ENCODE measurements at places on chromosomes 2 and 18.
A peak's percentile ranks its signal among the peaks of the same experiment; 100 is the strongest.

GRCh38 chr2:37457401-37457901 is 113.0 kb downstream of the QPCT start:
- DNase-seq, result no peak

GRCh38 chr2:65437392-65438135 is 5.2 kb upstream of the SPRED2 start:
- no peak for DNase-seq

DNA sequence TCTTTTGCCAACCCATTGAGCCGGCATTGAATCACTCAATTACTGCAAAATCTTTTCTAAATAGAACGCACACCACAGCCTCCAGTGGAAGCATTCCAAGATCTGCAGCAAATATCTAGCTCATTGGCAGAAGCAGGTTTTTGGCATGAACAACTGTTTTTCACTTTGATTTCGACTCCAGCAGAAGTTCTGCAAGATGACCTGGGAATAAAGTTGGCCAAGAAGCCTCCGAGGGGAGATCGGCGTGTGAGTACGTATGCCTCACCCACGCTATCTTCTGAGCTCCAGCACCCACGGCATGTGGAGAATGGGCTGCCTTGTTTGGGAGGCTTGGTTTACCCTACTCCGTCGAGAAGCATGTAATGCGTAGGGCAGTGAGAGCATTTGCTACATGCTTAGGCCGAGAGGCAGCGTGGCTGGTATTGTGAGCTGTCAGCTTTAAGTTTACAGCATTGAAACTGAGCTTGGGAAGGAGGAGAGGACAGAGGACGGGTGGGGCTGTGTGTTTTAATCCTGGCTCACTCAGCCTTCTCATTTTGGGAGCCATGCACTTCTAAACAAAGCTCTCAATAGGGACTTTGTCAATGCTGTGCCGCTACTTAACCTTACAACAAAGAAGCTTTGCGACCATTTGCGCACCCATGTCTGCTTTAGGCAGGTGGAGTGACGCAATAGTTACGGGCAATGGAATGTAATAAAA is 10.5 kb downstream of the PCARE start:
- DNase-seq, result no peak

DNA sequence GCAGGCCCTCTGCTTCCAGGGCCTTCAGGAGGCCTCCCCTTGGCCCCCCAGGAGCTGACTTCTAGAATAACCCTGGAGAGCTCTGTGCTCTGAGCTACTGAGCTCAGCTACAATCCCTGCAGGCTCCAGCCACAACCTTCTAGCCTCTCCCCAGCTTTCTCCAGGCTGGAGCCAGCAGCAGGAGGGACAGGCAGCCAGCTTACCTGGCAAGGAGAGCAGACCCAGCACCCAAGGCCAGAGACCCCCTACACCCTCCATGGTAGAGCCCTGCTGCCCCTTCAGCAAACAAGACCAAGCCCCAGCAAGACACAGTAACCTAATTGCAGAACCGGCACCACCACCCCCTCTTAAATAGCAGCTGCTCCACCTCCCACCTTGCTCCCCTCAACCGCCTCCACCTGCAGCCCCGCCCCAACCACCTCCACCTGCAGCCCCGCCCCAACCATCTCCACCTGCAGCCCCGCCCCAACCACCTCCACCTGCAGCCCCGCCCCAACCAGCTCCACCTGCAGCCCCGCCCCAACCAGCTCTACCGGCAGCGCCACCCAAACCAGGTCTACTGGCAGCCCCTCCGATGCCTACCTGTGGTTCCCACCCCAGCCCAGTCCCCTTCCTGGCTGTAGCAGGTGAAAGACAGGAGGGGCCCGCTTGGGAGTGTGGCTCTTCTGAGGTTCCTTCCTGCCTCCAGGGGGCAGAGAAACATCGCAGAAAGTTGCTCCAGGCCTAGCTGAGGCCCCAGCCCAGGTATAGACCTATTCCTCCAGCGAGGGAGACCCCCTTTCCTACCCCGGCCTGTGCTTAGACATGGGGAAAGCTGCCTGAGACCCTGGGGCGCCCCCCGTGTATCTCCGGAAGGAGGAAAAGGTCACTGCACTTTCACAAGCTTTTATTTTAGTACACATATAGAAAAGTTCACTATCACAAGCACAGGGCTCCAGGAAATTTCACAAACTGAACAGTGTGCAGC is at the start of gene ASTL:
Gene ASTL (minus strand): TSS at position 324 of the 967 bp plus-strand sequence. CDS start 66 bp downstream, at position 258.
- peak; percentile 67 for DNase-seq

DNA sequence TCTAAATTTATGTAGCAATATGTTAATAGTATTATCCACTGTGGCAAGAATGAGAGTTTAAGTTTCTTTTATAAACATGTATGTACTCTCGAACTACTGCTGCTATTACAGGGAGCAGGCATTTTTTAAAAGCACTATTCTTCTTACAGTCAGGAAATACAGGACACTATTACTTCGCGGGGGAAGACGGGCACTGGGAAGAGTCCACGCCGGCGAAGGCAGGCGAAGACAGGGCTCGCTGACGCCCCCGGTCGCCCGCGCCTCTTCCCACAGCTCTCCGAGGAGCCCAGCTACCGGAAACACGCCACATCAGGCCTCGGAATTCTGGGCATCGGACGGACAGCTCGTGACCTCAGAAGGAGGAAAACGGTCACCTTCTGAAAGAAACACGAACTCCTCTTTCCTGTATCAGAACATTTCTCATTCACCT is 90.2 kb downstream of the FAM161A start:
- peak; percentile 51 for DNase-seq

- no peak for DNase-seq
Measured at GRCh38 chr2:123566291-123566946, 458.7 kb upstream of the CNTNAP5 start.

DNA sequence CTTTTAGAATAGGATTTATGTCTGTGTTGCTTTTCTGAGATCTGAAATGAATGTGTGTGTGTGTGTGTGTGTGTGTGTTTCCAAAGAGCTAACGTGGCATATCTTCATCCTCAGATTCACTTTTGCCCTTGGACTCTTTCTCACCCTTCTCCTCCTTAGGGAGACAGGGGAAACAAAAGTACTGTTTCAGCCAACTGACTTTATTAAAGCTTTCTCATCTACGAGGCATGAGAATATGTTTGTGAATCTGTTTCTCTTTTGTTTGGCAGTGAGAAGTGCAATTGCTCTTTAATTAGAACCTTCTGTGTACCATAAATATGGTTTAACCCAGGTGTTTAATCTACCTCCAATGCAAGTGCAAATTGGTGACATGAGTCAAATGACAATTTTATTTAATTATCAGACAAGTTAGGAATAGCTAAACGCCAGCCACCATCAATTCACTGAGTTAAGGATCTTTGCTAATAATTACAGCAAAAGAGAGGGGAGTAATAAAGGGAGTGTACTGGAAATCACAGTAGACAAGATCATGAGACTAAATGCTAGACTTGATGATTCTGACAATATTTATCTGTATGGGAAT is 186.4 kb upstream of the COL3A1 start:
- DNase-seq, result no peak
